Sigmoid colon (tissue), 7 donors: ENCODE measurements at places on chromosomes 7 and 10. TPM values are rescaled to one million over a fixed set of nuclear protein-coding genes. Genes with fewer than 3 reads are reported as not detected.

The CRTAC1 gene
- polyA plus RNA-seq = 1.4 TPM

The MAGI2 gene
- 0.69 TPM for polyA plus RNA-seq

The SLC13A1 gene
- polyA plus RNA-seq = 0.06 TPM

The NEUROD6 gene
- not detected for polyA plus RNA-seq

The PNLIPRP1 gene
- polyA plus RNA-seq = 3.6 TPM

The PGAM2 gene
- not detected for polyA plus RNA-seq

The PRSS37 gene
- polyA plus RNA-seq = not detected

The SLC18A3 gene
- not detected for polyA plus RNA-seq

The BEND7 gene
- polyA plus RNA-seq = 7.6 TPM

The CBLL1 gene
- 11.0 TPM for polyA plus RNA-seq

The STOX1 gene
- polyA plus RNA-seq = 0.99 TPM

The MRLN gene
- not detected for polyA plus RNA-seq

The SLC26A4 gene
- polyA plus RNA-seq = 0.25 TPM

The ARHGEF35 gene
- polyA plus RNA-seq = 60.6 TPM

The CALHM3 gene
- polyA plus RNA-seq = not detected

The FBXL13 gene
- polyA plus RNA-seq = 0.38 TPM

The RNF148 gene
- polyA plus RNA-seq = not detected

The STK31 gene
- polyA plus RNA-seq = not detected

The FOXI2 gene
- polyA plus RNA-seq = not detected

The ORC5 gene
- polyA plus RNA-seq = 9.2 TPM

The TMEM176A gene
- 126 TPM for polyA plus RNA-seq

The EPHB6 gene
- 1.2 TPM for polyA plus RNA-seq

The AZGP1 gene
- polyA plus RNA-seq = 4.6 TPM

The OGDH gene
- polyA plus RNA-seq = 74.4 TPM

The TMEM243 gene
- 23.4 TPM for polyA plus RNA-seq

The PGAM1 gene
- polyA plus RNA-seq = 363 TPM

The CLDN4 gene
- polyA plus RNA-seq = 293 TPM

The BTBD16 gene
- not detected for polyA plus RNA-seq

The CD36 gene
- 21.6 TPM for polyA plus RNA-seq

The SAP25 gene
- 7.2 TPM for polyA plus RNA-seq

The AKR1B15 gene
- polyA plus RNA-seq = not detected

The PLXNA4 gene
- 1.2 TPM for polyA plus RNA-seq

The HOXA6 gene
- polyA plus RNA-seq = 8.1 TPM

The GPR26 gene
- polyA plus RNA-seq = not detected

The SPDYE16 gene
- polyA plus RNA-seq = 0.60 TPM

The RPP30 gene
- 26.4 TPM for polyA plus RNA-seq

The AGMO gene
- polyA plus RNA-seq = not detected

The SYT15B gene
- polyA plus RNA-seq = 1.1 TPM

The ZNF727 gene
- polyA plus RNA-seq = 0.06 TPM

The ASZ1 gene
- not detected for polyA plus RNA-seq

The ZNF804B gene
- not detected for polyA plus RNA-seq
